ENCODE measurements at places on chromosomes 6 and 20.

DNA sequence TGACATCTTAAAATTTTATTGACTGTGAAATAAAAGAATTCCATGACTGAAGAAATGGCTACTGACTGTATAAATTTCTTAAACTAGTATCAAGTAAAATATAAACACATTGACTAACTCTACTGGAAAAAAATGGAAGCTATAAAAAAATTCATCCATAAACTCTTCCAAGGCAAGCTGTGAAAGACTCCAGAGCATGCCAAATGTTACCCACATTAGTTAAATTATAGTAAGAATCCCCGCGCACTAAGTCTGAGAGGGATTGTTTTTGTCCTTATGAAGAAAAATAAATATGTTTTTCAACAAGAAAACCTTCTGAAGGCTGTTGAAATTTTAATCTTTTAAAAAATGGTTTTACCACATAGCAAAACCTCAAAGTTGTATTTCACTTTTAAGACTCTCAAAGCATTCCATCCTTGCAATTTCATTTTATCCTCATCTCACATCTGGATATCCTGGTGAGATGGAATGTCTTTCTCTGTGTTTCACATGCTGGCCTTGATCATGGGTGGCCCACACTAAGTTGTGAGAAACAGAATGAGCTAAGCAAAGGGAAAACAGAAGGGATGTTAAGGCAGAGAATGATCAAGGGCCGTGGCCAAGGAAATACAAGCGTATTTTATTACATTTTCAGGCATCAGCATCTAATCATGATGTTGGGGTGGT, 732.5 kb downstream of the KIF16B start:
- no peak for DNase-seq

- no peak for DNase-seq
These were observed 2.4 kb downstream of the AMD1 start for GRCh38 chr6:110876806-110877564.

GRCh38 chr6:32589596-32590449, at the start of gene HLA-DRB1:
TSS of gene HLA-DRB1 (minus strand) at chr6:32589848. CDS start at chr6:32589742, 106 bp downstream.
- DNase-seq, result peak; percentile 79

DNA sequence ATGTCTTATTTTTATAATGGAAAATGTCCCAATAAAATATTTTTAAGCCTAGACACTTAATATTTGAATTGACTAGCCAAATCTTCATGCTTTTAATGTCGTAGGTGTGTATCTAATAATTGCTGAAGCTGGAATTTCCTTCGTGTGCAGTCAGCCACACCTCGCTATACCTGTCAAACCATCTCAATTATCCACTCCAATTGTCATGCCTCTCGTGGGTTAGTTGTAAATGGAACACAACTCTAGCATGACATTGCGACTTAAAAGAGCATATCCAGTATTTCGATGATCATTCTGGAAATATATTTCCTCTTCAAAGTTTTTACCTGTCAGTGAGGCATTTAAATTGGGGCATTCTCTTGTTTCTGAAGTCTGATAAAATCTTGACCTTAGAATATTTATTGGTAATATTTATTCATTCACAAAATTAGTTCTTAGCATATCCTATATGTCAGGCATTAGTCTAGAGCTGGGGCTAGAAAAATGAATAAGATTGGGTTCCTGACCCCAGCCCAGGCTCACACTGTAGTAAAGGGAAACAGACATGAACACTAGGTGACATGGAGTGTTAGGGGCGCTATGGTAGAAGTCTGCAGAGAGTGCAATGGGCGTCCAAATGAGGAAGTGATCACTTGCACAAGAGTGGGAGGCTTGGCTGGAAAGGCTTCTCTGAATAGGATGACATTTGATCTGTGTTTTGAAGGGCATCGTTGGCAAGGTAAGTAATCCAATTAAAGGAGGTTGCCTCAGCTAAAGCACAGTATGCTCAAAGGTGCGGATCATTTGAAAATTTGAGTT, 11.0 kb upstream of the CFAP206 start:
- DNase-seq, result peak; percentile 64

- no peak for DNase-seq
These were observed 237.3 kb upstream of the CNR1 start for GRCh38 chr6:88403486-88403885.

- no peak for DNase-seq
These were observed 1.2 kb downstream of the IBTK start for GRCh38 chr6:82246370-82246769.

- DNase-seq, result no peak
These were observed 17.9 kb upstream of the PNPLA1 start for GRCh38 chr6:36252005-36252404.

DNA sequence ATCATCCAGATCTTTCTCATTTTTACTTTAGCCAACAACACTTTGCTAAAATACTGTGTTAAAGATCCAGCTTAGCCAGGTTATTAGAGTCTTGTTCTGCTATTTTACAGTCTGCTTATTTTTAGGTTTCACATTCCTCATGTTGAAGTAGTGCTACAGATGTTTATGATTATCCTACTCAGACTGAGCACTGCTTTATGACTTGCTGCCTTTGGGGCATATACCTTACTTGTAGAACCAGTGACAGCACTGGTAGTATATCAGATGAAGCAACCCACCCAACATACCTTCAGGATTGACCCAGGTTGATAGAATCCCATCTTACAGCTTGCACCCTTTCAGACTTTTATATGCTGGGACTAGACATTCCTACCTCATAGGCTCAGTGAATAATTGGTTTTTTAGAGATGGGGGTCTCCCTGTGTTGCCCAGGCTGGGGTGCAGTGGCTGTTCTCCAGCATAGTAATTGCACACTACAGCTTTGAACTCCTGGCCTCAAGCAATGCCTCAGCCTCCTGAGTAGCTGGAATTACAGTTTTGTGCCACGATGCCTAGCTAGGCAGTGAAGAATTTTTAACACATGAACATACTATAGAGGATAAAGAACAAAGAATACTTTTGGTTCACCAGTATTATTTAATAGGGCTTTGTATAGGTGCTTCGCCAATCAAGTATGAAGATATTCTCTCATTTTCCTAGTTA, 63.8 kb upstream of the DYNLRB1 start:
- no peak for DNase-seq

DNA sequence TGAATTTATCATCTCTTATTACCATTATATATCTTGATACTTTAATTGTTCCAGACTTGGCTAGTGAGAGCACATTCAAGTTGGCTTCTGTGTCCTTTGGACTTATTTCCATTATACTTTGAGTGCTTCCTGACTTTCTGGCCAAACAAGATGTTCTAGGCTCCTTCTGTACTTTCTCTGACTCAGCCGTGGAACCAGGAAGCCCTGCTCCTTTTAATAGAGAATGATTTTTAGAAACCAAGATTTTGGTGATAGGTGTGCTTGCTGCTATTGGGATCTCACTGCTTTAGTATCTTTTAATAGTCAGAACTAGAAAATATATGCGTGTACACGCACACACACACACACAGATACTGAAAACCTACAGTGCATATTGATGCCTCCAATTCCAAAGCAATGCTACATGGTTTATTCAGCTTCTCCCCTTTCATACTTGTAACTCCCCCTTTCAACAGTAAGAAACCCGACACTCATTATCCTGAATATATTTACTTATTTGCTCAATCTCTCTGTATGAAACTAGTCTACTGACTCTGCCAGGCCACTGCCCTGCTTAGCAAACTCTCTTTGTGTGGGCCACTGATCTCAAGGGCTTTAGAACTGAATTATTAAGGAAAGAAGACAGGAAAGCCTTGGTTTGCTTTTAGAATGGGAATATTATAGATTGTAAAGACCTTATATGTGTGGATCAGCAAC, 42.7 kb upstream of the EZR start:
- DNase-seq, result no peak

GRCh38 chr6:169921853-169922824, 170.7 kb downstream of the ERMARD start:
- no peak for DNase-seq

GRCh38 chr20:47784599-47785310, 526 bp downstream of the SULF2 start:
- DNase-seq, result peak; percentile 57

DNA sequence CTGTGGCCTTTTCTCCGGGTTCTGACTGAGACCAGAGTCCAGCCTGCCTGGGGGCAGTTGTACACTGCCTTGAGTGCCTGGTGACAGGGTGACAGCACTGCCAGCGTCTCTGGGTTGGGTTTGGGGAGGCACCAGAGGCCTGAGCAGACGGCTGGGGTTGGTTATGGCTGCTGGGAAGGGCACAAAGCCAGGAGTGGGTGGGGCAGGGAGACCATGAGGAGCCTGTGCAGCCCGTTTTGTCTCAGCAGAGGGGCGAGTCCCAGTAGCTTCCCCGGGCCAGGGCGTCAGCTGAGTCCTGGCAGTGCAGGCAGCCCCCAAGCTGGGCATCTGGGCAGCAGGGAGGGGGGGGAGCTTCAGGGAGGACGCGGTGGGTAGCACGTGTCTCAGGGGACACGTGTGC, 15.3 kb upstream of the SULF2 start:
- no peak for DNase-seq

GRCh38 chr6:5664149-5664548, 342.6 kb downstream of the NRN1 start:
- no peak for DNase-seq

GRCh38 chr6:92977018-92977417, 442.3 kb downstream of the EPHA7 start:
- DNase-seq, result no peak

- DNase-seq, result no peak
These were observed at the start of gene FAM162B for GRCh38 chr6:116764961-116765841. TSS of gene FAM162B (minus strand) at chr6:116765719. CDS start at chr6:116765576, 143 bp downstream.

DNA sequence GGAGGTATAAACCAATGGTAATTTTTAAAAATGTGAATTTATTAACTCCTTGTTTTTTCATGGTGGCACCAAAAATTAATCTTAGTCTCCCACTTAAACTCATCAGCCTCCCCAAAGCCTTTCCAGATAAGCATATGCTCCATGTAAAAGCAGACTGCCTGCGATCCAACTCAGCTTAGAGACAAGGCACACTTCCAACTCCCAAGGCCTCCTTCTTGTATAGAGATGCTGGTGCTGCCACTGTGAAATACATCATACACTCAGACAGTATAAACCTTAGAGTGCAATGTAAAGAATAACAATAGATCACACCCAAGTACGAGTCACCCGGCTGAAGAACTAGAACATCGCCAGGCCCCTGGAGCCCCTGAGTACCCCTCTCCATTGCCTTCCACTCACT, 2.0 kb downstream of the ANKRD6 start:
- DNase-seq, result no peak

GRCh38 chr6:33578588-33579011, 1.5 kb downstream of the BAK1 start:
- peak; percentile 57 for DNase-seq

- peak; percentile 66 for DNase-seq
These were observed 4.7 kb downstream of the MAPK14 start for GRCh38 chr6:36032261-36032660.

DNA sequence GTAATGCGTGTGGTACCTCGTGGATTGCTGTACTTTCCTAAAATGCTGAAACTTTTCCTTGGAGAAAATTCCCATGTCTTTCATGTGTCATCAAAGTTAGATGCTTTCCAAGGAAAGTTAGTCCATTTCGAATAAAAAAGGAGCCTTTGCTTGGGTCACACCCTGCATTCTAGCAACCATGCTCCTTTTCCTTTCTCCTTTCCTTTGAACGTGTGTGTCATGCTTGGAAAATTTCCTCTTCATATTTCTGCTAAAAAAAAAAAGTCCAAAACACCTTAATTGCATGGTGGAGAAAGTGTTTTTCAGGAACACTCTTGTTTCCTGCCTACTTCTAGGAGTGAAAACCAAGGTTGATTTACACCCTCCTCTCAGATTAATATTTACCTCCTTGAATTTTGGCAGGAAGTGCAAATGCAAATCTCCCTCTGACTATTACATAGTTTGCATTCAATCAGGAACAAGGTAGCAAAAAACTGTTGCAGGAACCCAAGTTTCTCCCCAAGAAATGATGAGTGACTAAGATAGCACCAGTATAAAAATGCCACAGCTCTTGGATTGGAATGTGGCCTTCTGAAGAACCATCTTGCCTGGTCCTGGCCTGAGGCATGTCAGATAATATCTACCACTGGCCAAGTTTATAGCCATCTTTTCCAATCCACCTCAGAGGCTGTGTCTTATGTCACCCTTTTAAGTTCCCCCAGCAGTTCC, 590.6 kb downstream of the QKI start:
- no peak for DNase-seq

DNA sequence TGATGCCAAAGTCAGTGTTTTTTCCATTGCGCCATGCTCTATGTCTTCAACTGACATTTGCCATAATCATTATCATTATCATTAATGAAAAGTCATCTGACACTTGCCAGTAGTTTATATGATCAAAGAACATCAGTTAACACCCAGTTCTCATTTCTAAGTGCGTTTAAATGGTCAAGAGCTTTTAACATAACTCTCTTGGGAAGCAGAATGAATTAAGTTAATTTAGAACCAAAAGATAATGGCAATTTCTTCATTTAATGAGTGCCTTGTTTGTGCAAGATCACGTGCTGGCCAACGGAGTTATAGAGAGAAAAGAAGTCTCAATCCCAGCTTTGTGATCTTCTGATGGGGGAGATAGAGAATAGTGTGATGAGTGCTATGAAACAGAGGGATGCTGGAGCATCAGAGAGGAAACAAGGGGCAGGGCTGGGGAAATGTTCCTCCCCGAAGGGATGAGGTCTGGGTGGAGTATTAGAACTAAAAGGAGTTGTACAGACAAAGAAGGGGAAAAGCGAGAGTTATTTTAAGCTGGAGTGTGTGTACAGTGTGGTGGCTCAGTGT, 20.3 kb downstream of the ANKS1A start:
- DNase-seq, result no peak

DNA sequence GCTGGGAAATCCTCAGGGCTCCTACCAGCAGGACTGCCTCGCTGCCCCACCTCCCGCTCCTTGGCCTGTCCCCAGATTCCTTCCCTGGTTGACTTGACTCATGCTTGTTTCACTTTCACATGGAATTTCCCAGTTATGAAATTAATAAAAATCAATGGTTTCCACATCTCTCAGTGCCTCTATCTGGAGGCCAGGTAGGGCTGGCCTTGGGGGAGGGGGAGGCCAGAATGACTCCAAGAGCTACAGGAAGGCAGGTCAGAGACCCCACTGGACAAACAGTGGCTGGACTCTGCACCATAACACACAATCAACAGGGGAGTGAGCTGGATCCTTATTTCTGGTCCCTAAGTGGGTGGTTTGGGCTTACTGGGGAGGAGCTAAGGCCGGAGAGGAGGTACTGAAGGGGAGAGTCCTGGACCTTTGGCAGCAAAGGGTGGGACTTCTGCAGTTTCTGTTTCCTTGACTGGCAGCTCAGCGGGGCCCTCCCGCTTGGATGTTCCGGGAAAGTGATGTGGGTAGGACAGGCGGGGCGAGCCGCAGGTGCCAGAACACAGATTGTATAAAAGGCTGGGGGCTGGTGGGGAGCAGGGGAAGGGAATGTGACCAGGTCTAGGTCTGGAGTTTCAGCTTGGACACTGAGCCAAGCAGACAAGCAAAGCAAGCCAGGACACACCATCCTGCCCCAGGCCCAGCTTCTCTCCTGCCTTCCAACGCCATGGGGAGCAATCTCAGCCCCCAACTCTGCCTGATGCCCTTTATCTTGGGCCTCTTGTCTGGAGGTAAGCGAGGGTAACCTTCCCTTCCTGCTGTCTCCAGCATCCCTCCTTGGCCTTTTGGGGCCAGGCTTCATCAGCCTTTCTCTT, at the start of gene CFB:
Gene CFB (plus strand): TSS at position 589 of the 863 bp plus-strand sequence. CDS start 127 bp downstream, at position 716.
- peak; percentile 92 for DNase-seq

Measured in suppressor macrophage treated with lipopolysaccharide for 1 hour (primary cell).